ENCODE measurements at places on chromosomes 5 and 9.

DNA sequence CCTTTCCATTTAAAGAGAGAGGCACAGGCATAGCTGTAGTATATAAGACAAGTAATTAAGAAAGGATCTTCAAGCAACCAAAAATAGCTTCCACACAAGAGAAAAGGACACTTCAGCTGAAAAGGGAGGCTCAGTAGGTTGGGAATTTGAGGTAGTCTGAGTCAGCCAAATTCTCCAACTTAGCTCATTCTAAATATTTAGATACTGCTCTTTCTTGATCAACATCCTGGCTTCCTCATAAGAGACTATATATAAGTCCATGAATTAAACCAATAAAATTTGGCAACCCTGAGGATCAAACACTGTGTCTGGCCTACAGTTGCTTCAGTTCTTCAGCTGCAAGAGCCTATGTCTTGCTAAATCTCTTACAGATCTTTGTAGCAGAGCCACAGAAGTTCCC lies 17.8 kb downstream of the HINT1 start:
- no peak for DNase-seq

DNA sequence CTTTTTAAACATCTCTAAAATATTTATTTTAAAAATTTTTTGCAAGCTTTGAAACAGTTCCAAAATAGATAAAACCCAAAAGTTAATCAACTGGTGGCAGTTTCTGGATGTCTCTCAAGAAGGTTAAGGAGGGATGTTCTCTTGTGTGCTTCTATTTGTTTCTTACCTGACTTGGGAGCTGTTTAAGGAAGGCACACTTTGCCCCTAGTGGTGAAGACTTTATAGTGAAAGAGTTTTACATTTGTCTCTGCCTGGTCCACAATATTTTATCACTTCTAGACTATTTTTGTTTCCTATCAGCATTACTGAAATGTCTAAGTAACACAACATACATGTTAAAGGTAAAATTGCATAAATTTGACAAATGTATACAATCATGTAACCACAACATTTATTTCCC lies 552.8 kb downstream of the SEMA5A start:
- no peak for DNase-seq

- DNase-seq, result no peak
These were observed 1096.9 kb upstream of the NUDT12 start for GRCh38 chr5:104659497-104659896.

DNA sequence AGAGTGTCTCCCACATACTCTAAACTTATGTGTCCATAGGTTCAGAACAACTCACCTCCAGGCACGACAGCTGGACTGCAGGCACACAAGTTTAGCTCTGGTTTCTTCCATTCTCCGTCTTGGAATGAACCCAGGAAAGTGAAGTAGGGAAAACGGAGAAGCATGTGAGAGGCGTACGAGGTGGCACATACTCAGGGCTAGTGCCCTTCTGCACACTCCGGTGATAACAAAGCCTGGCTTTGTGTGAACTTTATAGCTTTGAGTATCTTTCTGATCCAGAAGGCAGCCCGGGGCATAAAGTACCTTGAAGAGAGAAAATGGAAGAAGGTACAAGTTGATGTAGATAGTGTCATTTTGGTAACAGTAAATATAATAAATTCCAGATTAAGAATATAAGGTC lies 11.1 kb upstream of the HTR4 start:
- DNase-seq, result no peak

Data from gastrocnemius medialis (tissue), 4 donors.